ENCODE measurements at places on chromosomes 4 and X. TPM values are rescaled to one million over a fixed set of nuclear protein-coding genes. Genes with fewer than 3 reads are reported as not detected.

GRCh38 chr4:1557221-1557597 is 126.9 kb downstream of the FAM53A start:
- no peak for DNase-seq

FHDC1 gene
- 1.0 TPM for total RNA-seq

GRCh38 chrX:153927672-153927921 is 1.5 kb upstream of the ARHGAP4 start:
- no peak for DNase-seq

- no peak for DNase-seq
Observed at GRCh38 chrX:133335027-133335426, 80.3 kb downstream of the GPC4 start.

POU4F2 gene
- not detected for total RNA-seq

SH3D19 gene
- total RNA-seq: 166 TPM

SHOX gene
- total RNA-seq: not detected

DNA sequence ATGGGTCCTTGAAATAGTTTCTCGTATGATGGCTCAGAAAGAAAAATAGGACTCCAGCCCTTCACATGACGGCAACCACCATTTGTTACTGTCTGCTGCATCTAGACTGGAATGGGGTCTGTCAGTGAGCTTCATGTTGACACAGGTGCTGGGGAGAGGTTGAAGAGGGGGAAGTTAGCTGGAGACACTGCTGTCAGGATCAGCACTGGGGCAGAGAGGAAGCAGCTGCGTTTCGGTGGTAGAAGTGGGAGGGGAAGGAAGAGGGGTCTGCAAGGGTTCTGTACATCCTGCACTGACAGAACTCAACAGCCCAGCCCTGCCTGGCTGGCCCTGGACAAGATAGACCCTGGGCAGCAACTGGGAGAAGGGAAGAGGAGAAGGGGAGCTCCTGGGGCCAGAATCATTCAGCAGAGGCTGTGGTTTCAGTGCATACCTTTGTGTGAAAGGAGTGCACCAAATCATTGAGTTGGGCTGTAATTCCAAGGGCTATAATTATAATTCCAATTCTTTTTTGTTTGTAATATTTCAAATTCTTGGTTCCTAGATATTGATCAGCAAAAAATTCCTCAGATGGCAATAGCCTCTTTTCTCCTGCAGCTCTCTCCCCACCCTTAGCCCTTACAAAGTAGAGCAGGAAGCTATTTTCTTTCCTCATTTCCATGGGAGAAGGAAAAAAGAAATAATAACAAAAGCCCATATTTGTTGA is 119.4 kb upstream of the C1GALT1C1 start:
- DNase-seq: no peak

GRCh38 chr4:37644962-37645361 is 41.2 kb downstream of the RELL1 start:
- DNase-seq: no peak

HOPX gene
- total RNA-seq: 2.4 TPM

- no peak for DNase-seq
Observed at GRCh38 chr4:120839974-120840751, 82.4 kb downstream of the PRDM5 start.

SUPT20HL2 gene
- total RNA-seq: not detected

GRCh38 chr4:24248674-24249630 is 335.4 kb downstream of the DHX15 start:
- no peak for DNase-seq

DNA sequence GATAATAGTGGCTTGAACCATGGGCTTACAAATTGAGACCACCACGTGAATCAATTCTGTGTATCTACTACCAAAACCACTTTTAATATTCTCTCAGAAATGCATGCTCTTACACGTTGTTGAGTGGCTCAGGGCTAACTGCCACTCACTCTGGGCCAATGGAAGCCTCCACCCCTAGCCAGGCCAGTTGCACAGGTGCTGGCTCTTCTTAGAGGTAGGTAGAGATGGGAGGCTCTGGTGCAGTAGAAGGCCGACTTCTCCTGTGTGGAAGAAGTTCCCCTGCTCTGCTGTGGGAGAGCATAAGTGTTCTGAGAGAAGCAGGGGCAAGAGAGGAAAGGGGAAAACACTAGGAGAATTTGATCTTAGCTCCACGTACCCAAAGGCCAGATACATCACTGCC is 25.0 kb upstream of the BBS12 start:
- DNase-seq: no peak

GAB3 gene
- total RNA-seq: 11.9 TPM

PCDH18 gene
- total RNA-seq: 74.1 TPM

GPR34 gene
- 27.4 TPM for total RNA-seq

DNA sequence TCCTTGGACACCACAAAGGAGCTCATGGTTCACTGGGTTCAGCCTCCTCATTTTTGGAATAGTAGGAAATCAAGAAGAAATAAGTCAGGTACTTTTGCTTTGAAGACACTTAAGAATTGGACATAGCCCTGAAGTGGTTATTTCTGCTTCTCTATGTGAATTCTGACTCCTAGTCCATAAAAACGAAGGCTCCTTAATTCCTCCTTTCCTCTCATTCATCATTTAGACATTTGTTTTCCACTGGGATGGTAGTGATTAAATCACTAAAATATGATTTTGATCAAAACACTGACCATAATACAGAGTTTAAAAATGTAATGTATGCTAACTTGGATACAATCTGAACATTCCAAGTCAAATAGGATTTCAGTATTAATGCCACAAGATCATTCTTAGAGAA is 34.7 kb upstream of the CYP2U1 start:
- DNase-seq: no peak

MAGEA8 gene
- not detected for total RNA-seq

DNA sequence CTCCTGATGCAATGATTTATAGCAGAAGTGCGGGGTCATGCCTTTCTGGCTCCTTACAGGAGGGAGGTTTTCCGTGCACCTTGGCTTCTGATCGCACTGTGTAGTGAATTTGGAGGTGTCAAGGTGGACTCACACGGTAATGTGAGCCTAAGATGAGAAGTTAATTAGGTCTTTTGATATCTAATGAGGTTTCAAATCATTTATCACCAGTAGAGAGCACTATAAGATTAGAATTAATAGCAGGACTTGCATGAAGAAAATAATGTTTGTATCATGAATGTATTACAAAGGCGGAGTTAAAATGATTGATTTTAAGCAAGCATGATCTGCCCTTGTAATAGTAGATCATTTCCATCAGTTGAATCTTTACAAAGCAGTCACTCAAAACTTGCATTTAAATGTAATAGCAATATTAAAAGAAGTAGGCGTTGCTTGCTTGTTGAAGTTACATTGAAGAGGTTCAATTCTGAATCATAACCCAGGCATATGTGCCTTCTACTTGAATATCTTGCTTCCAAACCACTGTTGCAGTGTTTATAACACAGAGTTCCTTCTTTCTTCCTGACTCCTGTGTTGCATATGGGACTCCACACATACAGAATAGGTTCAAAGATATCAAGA is 152.1 kb downstream of the FMR1NB start:
- DNase-seq: no peak

DNA sequence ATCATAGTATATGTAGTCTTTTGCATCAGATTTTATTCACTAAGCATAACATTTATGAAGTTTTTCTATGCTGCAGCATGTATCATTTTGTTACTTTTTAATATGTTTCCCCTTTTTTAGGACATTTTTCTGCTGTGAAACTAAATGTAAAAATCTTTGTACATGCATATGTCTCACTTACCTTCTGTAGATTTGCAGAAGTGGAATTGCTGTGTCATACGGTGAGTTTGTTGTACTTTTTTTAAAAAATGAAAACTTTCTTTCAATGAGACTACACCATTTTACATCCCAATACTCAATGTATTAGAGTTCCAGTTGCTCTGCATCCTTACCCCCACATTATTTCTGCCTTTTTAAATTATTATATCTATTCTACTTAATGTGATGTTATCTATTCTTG is 868.9 kb downstream of the PDHA2 start:
- DNase-seq: no peak

DNA sequence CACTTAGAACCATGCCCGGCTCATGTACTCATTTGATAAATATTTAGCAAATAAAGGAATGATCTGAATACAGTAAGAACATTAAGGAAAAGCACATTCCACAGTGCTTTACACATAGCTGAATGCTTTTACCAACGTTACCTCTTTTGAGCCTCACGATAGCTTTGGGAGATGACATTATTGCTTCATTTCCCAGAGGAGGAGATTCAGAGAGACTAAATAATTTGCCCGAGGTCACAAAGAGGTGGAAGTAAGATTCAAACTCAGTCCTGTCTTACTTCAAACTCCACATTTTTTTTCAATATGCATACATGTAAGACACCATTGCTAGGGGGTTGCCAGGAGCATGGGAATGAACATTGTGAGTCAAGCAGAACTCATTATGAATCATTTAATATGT is 538.5 kb downstream of the BCOR start:
- no peak for DNase-seq

DNA sequence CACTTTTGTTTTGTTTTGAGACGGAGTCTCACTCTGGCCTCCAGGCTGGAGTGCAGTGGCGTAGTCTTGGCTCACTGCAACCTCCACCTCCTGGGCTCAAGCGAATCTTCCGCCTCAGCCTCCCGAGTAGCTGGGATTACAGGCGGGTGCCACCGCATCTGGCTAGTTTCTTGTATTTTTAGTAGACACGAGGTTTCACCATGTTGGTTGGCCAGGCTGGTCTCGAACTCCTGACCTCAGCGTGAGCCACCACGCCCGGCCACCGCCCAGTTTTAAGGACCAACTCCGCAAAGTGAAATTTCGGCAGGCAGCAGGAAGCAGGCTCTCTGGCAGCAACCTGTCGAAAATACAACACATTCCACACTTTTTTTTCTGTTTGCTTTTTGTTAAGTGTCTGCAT is 13.4 kb downstream of the DHRSX start:
- no peak for DNase-seq

BMP3 gene
- total RNA-seq: 6.3 TPM

DNA sequence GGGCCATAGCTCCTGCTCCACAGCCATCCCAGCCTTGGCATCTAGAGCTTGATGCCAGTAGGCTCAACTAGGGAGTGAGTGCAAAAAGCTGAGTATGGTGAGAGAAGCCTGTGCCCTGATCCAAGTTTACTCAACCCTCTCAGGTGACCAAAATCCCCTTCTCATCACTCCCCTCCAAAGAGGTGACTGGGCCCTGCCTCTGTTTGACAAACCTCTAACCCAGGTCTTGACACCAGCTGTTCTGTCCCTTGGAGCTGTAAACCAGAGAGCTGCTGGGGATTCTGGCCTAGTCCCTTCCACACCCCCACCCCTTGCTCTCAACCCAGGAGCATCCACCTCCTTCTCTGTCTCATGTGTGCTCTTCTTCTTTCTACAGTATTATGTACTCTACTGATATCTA is 73.5 kb downstream of the MSN start:
- DNase-seq: no peak

- DNase-seq: no peak
Observed at GRCh38 chr4:188428935-188429334, 289.7 kb downstream of the TRIML1 start.

HPSE gene
- 21.7 TPM for total RNA-seq

- no peak for DNase-seq
Observed at GRCh38 chr4:138178566-138178965, 63.6 kb downstream of the SLC7A11 start.

DNA sequence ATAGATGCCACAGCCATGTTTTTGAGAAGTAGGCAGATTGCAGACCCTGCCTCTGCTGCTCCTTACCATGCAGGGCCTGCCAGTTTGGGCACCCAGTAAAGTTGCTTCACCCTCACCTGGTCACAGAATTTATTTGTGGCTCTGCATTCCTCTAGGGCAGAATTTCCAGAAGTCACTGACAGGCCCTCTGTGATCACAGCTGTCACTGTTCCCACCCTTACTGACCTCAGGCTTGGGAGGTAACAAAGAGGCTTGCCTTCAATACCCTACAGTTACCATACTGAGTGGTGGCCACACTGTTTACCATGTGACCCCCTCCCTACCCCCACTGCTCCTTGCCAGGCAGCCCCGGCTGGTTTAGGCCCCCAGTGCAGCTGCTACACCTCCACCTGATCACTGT is 375.1 kb downstream of the SH3BGRL start:
- no peak for DNase-seq

- no peak for DNase-seq
Observed at GRCh38 chr4:66489370-66489769, 819.1 kb upstream of the EPHA5 start.

DAPP1 gene
- 3.3 TPM for total RNA-seq

DNA sequence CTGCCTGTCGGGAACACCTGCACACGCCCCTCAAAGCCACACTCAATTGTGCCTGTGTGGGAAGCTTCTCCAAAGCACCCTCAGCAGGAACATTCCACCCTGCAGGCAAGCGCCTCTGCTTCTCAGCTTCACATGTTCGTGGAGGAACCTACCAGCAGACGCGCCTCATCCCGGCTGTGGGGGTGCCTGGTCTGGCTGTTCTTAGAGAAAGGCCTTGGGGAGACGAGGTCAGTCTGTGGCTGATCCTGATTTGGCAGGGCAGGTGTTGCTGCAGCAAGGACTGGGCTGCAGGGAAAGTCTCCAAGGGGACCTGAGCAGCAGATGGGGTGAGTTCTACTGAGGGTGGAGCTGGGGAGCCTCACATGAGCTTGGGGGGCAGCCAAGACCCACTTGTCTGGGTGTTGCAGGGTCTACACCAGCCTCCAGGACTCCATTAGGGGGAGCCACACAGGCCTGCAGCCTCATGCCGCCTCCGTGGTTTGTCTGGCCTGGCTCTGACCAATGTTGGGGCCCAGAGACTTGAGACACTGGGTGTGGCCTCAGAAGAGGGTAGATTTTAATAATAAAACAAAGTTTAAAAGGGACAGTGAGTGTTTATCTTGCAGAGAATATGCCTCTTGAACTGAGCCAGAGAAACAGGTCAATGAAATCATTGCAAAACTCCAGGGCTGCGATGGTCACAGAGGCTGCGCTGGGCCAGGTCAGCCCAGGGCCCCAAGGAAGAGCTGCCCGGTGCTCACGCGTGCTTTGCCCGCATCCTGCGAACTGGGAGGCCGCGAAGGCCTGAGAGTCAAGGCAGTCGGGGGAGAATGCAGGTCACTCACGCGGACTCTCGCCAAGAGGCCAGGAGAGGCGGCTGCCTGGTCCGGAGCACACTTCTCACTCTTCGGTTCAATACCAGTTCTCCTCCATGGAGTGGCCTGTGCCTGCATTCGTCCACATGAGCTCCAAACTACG is 21.1 kb downstream of the RNF212 start:
- no peak for DNase-seq

- no peak for DNase-seq
Observed at GRCh38 chr4:19399001-19399400, 852.7 kb upstream of the SLIT2 start.

HSD17B13 gene
- 0.65 TPM for total RNA-seq

DNA sequence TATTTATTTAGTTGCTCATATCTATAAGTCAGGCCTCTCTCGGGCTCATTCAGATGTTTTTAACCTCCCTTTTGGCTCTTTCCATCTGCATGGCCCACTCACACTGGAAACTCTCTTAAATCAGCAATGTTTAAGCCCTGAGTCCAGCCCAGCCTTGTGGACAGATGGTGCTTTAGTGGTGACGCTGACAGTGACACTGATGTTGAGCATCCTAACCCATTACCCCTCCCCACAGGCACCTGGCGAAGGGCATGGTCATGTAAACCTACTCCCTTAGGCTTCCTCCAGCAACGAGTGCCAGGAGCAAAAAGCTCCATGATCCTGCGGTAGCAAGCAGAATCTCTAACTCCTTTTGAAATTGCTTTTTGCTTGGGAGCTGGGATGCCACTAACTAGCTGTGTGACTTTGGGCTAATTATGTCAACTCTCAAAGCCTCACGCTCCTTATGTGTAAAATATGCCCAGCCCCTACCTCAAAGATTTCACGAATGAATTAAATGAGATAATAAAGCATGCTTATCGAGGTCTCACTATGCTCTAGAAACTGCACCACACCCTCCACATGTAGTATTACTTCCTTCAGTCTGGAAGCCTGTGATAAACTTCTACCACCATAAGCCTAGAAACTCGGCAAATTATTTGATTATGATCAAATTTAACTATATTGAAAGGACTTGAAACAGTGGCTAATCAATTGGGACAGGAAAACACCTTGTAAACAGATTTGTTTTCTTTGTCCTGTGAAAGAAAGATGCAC is 569.4 kb downstream of the BCOR start:
- DNase-seq: no peak
